ENCODE measurements at places on chromosomes 2 and 18. TPM values are rescaled to one million over a fixed set of nuclear protein-coding genes. Genes with fewer than 3 reads are reported as not detected.

DNA sequence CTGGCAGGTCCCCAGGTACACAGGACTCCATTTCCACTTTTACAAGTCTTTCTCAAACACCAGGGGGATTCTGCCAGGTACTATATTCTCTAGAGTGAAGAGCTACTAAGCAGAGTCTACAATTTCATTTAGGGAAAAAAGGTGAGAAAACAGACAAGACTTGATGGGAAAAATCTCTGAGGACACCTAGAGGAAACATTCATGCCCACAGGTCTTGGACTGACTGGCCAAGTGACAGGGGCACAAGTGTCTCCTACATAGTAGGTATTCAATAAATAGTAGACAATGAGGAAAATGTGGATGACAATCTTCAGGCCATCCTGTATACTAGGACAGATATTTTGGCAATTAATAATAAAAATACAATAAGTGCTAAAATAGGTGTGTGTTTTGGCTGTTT lies 228.6 kb downstream of the CLIP4 start:
- ATAC-seq = no peak

GRCh38 chr2:226643030-226643945 lies 156.3 kb downstream of the IRS1 start:
- ATAC-seq = no peak

Gene FOXD4L1
- total RNA-seq = 0.16 TPM

DNA sequence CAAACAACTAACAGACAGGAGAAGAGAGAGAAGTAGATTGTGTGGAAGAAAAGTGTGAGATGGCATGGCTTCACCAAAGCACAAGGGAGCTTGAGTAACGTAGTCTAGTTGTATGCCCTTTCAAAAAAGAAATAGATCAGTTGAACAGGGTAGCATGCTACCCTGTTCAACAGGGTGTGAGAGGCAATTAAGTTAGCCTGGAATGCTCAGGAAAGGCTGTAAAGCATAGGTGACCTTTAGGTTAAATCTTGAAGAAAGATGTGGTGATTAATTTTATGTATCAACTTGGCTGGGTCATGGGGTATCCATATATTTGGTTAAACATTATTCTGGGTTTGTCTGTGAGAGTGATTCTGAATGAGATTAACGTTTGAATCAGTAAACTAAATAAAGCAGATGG lies 61.8 kb upstream of the ZC3H15 start:
- no peak for ATAC-seq

GRCh38 chr2:147051248-147051647 lies 793.6 kb upstream of the ACVR2A start:
- ATAC-seq = no peak
